NCI-H1092 (cell line): ENCODE measurements at places on chromosomes 6 and 20.

DNA sequence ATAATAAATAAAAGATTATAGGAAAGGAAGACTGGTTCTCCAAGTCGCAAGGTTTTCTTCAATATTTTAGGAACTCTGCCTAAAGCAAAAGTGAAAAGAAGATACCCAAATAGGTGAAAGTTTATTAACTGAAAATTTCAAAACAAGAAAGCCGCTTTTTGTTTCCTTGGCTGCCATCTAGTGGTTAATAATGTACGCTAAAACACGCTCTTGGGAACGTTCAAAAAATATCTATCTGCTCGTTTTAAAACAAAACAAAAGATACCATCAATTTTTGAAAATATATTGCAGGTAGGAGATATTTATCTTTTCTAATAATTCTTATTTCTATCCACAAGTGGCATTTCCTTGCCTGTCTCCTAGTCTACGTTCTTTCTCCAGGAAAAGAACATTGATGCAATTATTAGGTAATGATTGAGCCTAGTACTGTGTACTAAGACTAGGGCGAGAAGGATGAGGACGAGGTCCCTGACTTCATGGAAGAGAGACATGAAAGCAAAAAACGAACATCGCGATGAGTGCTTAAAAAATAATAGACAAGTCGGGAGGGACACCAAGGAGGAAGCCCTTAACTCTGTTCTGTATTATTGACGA, 97.2 kb downstream of the SPTLC3 start:
- peak; percentile 8 for DNase-seq

GRCh38 chr6:79520534-79520933, 16.7 kb downstream of the LCA5 start:
- no peak for DNase-seq

DNA sequence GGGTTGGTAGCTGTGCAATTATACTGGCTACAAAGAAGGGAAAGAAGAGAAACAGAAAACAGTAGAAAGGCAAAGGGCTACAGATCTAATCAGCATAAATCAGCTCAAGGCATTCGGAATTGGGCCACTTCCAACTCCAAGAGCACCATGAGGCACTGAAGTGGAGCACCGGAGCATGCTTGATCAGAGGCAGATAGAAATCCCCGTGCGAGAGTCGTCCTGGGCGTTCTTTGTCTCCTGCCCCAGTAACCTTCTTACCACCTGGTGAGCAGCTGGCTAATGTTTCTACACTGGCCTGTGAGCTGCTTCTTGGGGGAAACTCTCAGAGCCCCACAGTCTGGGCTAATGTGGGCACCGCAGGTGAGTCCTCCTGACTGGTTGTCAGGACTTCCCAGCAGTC, 16.7 kb downstream of the NEDD9 start:
- DNase-seq, result no peak

DNA sequence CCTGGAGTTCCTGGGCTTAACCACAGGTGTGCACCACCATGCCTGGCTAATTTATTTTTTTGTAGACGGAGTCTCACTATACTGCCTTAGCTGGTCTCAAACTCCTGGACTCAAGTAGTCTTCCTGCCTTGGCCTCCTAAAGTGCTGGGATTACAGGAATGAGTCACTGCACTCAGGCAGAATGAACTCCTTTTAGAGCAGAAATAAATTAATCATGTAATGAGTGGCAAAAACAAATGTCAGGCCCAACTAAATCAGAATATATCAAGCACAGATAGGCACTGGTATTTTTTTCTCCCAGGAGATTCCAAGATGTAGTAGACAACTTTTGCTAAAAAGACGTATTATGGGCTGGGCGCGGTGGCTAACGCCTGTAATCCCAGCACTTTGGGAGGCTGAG, 2.6 kb downstream of the RPS10 start:
- no peak for DNase-seq

DNA sequence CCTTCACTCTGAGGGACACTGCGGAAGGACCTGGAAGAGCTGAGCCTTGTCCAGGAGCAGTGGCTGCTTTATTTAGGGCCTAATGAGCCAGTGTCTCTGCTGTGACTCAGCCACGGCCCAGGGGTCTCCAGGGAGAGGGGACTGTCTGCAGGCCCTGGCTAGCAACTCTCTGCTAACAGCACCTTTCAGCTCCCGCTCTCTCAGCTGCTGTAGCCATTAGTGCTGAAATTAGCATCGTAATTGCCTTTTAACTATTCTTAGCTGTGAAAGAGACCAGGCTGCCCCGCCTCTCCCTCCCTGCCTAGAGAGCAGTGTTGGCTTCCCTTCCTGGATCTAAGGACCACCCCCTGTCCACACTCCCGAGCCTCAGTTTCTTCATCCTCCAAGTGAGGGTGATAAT, 53.1 kb upstream of the SLC32A1 start:
- peak; percentile 12 for DNase-seq

DNA sequence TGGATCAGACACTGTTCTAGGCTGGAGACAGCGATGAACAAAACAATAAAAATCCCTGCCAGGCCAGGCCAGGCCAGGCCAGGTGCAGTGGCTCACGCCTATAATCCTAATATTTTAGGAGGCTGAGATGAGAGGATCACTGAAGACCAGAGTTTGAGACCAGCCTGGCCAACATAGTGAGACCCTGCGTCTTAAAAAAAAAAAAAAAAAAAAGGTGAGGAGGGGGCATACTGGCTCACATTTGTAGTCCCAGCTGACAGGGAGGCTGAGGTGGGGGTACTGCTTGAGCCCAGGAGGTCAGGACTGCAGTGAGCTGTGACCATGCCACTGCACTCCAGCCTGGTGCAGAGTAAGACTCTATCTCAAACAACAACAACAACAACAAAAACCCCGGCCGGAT, 4.5 kb downstream of the MUCL3 start:
- no peak for DNase-seq

GRCh38 chr6:116206231-116206903, 47.5 kb downstream of the TSPYL4 start:
- no peak for DNase-seq

GRCh38 chr6:97347111-97347510, 64.1 kb upstream of the MMS22L start:
- no peak for DNase-seq

DNA sequence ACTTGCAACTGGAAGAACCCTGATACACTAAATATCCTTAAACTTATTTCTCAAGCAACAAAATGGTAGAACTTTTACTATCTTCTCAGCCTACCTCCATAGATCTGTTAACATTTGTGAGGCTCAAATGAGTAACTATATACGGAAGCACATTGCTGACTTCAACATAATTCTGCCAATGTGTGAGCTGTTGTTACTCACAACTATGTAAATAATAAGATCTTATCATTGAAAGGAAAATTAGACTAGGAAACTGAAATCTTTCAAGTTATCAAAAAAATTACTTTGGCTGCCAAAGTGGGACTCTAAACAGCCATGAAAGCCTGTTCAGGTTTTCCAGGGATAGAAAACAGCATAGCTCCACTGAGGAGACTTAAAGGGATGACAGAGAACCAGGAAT, 40.2 kb upstream of the TASP1 start:
- no peak for DNase-seq

DNA sequence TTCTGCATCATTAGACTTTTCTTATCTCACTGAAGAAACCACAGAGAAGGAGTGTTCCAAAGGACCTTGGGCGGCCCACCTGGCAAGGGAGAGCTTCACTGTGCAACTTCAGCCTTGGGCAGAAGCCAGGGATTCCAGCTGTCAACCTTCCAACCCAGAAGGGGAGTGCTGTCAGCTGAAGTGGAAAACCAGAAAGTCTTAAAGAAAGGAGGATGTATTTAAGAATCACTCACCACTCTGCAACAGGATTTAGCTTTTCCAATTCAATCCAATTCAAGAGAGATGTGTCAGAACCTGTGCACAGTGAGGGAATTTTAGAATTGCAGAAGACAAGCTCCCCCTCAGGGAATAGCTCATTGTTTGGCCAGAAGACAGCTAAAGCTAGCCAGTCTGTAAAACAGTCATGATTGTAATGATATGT, 553.7 kb downstream of the CD83 start:
- no peak for DNase-seq

GRCh38 chr6:111743862-111744692, 129.2 kb downstream of the FYN start:
- no peak for DNase-seq

DNA sequence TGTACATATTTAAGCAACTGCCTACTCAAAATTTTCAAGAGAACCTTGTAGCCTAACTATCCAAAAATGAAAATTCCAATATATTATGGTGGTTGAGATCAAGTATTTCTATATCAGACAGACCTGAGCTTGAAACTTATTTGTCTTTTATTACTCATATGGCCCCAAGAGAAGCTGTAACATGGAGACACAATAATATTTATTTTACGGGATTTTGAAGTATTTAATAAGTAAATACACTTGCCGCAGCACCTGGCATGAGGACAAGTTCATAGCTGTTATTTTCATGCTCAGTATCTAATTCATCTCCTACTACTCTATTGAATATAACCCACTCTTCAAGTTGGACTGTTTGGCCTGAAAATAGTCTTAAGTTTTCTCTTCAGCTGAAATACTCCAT, 28.0 kb downstream of the PTPRK start:
- DNase-seq, result no peak

DNA sequence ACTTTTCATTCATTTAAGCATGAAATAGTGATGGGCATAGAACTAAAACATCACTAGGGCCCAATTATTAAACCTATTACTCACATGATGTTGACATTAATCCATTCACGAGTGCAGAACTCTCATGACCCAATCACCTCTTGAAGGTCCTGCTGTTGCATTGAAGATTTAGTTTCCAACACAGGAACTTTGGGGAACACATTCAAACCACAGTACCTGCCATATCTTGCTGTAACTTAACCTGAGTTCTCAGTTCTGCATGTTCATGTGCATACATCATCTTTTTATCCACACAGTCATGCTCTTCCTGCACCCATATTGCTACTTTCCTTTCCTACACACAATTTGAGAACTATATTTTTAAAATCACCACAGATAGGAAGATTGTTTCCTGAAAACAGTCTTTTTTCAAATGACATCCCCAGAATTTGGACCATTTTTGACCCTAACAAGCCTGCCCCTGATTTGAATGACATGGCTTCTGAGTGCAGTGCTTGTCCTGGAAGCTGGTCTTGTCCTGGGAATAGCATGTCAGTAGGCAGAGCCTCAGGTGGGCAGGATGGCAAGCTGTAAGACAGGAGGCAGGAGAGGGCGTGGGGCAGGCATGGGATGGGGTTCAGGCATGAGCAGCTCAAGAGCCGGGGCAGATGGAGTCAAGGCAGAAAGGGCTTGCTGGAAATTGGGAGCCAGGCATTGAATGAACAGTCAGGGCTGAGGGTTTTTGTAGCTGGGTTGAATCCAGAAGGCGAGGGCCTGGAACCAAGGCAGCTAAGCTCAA, 49.2 kb upstream of the FOXC1 start:
- no peak for DNase-seq

- DNase-seq, result no peak
Measured at GRCh38 chr20:49445176-49445575, 37.3 kb downstream of the KCNB1 start.

GRCh38 chr20:35854713-35855348, 83.0 kb downstream of the PHF20 start:
- DNase-seq, result no peak

DNA sequence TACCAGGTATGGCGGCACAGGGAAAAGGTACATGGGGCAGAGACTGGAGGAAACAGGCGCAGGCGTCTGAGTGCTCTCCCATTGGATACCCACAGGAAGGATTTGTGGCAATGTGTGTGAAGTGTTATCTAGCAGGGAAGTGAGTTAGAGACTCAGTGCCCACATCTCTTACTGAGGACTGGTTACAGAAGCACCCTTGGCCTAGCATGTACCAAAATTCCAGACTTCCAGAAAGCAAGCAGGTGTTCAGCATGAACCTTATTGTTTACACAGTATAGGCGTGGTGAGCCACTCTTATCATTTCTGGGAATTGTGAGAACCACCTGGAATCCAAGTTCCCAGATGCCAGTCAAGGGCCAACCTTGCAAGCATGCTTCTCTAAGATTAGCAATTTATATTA, 14.2 kb downstream of the MANBAL start:
- DNase-seq, result no peak

DNA sequence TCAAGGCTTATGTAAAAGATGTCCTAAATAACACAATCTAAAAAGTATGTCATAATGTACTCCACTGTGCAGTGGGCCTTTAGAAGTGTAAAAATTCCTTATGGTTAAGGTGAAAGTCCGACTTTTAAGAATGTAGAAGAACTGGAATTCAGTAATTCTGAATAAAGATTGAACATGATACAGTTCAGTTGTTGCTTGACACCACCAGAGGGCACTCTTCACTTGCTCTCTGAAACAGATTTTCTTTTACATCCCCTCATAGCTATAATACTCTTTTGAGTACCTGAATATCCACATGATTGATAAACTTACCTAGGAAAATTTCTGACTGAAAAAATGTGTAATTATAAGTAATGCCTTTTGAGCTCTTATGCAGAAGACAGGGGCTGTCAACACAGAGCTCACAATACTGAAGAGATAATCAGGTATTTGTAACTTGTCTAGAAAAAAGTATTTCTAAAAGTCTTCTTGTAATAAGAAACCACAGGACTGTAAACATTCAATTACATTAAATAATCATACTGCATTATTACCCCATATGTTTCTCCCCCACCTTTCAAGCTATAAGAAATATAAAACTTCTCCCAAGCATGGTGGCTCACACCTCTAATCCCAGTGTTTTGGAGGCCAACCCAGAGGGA, 92.1 kb downstream of the POPDC3 start:
- peak; percentile 2 for DNase-seq

DNA sequence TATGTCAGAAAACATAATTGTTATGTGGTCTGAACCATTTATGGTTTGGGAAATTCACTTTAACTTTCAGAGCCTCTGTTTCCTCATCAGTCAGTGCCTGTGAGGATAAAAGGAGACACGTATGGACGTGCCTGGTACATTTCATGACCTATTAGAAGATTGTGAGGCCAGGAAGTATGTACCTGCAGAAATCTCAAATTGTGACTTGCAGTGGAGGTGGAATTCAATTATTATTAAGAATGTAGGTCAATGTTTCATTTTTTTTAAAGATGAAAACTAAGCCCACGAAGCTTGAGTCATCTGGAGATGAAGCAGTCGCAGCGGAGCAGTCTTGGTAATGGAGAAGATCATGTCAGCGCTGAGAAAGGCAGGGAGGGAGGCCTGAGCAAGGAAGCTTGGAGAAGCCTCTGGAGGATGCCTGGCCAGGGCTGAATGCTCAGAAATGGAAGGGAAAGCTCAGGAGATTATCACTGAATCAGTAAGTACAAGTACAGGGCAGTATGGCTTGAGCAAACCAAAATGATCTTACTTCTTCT, 3.9 kb upstream of the DSE start:
- no peak for DNase-seq

GRCh38 chr20:56579301-56579710, 46.3 kb downstream of the FAM209B start:
- no peak for DNase-seq

- DNase-seq, result no peak
Measured at GRCh38 chr20:17928633-17929311, 39.8 kb downstream of the SNX5 start.

DNA sequence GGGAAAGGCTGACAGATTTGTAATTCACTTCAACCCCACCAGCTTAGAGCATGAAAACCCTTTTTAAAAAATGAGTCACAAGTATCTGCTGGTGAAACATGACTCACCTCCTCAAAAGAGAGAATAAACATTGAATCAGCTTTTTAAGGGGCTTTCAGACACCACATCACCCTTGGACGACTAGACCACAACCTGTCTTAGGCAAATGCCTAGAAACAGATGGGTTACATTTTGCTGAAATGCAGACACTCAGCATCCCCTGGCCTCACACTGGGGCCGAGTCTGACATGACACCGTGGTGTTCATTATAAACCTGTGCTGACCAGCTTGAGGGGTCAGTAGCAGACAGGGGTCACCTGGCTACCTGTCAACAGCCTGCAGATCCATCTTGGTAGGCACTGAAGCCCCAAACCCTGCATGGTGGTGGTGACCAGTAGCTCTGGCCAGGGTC, 175.3 kb upstream of the CST7 start:
- no peak for DNase-seq

GRCh38 chr6:45558858-45559257, 181.1 kb upstream of the SUPT3H start:
- no peak for DNase-seq
